Effector memory CD4-positive, alpha-beta T cell (primary cell): ENCODE measurements at places on chromosomes 2 and 18.

DNA sequence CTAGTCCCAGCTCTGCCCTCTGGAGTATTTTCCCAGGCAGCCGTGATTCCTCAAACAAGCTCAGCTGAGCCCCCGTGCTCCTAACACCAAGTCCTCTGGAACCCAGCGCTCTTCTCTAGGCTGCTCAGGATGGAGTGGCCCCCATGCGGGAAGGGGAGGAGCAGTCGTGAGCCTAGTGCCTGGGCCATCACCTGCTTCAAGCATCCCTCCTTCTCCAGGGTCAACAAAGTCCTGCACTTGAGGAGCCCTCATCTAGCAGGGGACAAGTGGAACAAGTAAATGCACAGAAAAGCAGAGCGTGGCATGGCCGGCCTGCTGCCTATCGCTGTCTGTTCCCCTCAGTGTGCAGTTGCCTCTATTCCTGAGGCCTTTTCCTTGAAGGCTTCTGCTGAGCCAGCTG is 168.6 kb downstream of the INHBB start:
- no peak for DNase-seq

- no peak for DNase-seq
These were observed 66.6 kb downstream of the BCL2 start for GRCh38 chr18:63253014-63253413.

DNA sequence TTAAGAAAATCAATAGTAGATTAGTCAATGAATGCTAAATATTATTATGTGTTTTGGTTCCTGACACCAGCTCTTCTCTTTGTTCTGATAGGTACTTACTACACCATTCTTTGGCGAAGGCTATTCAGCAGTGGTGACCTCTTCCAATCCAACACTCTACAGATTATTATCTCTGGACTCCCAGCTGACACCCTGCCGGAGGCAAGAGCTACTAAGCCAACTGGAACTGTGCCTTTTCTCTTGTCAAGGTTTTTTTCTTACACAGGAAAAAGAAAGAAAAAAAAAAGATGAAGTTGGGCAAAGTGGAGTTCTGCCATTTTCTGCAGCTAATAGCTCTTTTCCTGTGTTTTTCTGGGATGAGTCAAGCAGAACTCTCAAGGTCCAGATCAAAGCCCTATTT is 11.7 kb downstream of the CDH7 start:
- DNase-seq = no peak

- peak; percentile 22 for DNase-seq
These were observed 500 bp downstream of the LIMS1 start for GRCh38 chr2:108534584-108535356.

DNA sequence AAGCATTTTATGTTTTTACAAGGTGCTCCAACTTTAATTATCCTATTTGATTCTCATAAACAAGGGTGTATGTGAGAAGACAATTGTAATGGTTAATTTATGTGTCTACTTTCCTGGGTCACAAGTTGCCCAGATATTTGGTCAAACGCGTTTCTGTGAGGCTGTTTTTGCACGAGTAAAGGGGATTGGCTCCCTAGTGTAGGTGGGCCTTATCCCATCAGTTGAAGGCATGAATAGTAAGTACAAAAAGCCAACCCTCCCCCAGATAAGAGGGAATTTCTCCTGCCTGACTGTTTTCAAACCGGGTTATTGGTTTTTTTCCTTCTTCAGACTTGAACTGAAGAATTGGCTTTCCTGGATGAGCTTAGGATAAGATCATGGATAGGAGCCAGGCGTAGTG is 224.0 kb upstream of the NCKAP5 start:
- DNase-seq = no peak

DNA sequence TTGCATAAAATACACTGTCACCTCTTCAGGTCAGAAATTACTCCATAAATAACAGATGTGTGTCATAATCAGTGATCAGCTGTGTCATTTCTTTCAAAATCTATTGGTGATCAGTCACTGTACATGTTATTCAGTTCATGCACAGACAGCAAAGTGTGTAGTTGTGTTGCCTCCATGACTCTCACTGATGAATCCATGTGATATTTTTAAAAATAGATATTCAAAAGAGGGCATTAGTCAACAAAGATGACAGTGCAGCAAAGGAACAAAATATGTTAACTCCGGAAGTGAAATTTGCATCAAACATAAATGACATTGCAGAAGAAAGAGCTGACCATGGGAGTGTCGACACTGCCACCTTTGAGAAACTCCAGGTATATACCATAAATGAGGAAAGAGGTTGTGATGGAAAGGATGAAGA is 17.1 kb upstream of the MCM6 start:
- DNase-seq = no peak

- DNase-seq = no peak
These were observed 55.5 kb upstream of the SLC8A1 start for GRCh38 chr2:40507432-40507831.

- no peak for DNase-seq
These were observed 102.2 kb upstream of the MSH2 start for GRCh38 chr2:47300609-47301276.

DNA sequence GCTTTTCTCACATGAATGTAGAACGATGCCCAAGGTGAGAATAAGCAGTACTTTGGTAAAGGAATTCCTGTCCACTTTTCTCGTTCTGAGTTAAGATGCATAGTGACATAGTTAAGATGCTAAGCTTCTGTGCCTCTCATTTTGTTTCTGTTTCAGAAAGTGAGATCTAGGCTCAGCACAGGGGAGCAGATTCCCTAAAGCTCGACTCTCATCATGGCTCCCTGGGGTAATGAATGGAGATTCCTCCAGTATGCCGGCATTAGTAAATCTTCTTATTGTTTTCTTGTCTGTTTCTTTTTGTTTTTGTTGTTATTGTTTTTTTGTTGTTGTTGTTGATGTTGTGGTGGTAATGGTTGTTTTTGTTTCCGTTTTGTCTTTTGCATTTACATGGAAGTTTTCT is 225.4 kb downstream of the LRRTM4 start:
- no peak for DNase-seq

- no peak for DNase-seq
These were observed 115.5 kb upstream of the RAB27B start for GRCh38 chr18:54712758-54713157.

GRCh38 chr2:238602223-238602960 is 175.7 kb downstream of the ASB1 start:
- no peak for DNase-seq

DNA sequence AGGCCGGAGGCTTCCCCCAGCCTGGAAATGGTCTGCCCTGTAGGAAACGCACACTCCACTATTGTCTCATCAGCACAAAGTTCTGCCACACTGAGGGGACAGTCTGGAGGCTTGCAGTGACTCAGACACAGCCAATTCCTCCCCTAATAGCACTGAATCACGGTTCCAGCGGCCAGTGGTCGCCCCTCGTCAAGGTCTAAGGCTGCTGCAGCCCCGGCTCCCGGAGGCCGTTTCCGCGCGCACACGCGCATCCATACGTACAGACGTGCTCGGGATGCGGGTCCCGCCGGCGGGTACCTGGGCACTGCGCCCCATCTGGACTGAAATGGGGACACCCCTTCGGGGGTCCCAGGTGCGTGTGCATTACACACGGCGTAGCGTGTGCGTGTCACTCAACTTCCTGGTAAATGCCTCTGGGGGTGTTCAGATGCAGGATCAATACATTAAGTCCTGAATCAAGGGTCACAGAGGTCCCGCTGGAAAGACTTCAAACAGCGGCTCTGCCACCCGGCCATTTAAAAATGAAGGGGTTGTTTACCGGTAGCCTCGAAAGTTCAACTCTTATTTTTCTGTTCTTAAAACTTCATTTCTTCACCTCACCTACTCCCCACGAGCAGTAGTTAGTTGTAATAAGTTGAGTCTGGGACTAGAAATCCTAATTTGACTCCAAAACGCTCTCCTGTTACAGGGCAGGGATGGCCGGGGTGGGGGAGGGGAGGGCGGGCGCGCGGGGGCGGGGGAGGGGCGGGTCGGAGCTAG is 572 bp upstream of the ZNF516 start:
- DNase-seq = no peak

DNA sequence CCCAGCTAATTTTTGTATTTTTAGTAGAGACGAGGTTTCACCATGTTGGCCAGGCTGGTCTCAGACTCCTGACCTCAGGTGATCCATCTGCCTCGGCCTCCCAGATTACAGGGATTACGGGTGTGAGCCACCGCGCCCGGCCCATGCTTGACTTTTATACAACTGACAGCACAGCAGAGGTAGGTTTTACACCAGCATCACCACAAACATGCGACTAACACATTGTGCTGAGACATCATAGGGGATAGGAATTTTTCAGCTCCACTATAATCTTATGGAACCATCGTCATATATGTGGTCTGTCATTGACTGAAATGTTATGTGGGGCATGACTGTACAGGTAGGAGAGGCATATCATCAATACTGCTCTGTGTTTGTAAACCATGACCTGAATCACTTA is 122.1 kb downstream of the THADA start:
- DNase-seq = no peak

GRCh38 chr18:27750014-27750413 is 426.9 kb downstream of the CDH2 start:
- no peak for DNase-seq

- DNase-seq = peak; percentile 20
These were observed 774 bp upstream of the FZD7 start for GRCh38 chr2:202032846-202033316.

DNA sequence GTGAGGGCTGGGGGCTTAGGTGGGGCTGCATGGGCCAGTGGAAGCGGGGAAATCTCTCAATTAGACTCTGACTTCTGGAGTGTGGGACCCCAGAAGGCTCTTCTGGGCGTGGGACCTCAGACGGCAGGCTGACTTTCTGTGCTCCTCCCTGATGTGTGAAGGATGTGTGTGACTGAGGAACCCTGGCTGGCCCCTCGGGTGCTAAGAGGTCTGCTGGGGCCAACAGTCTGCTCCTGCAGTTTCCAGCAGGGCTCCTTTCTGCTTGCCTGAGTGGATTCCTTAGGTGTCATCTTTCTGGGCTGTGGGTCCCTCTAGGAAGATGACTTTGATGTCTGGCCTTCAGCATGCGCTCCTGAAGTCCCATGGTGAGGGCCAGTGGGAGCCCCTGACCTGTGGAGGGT is 167.5 kb downstream of the DYSF start:
- DNase-seq = no peak

GRCh38 chr2:98086491-98087446 is at the start of gene VWA3B:
Gene VWA3B, plus strand, starts transcription at chr2:98087167. Its CDS starts 5,926 bp downstream, at chr2:98093093.
- DNase-seq = no peak

DNA sequence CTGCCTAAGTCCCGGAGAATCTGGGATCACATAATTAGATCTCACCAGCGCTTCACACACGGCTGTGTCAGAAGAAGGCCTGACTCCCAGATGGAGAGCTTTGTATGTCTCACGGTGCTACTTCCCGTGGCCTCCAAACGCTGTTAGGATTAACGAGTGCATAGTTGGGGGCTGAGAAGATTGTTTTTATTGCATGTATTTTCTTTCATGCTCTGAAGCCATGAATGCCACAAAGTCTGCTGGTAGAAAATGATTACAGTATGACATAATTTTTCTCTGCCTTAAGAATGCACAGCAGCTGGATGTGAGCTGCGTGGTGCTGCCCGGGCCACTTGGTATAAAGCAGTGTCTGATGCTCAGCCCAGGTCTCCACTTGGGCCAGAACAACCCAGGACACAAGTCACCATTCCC is 166.5 kb downstream of the SEPTIN10 start:
- DNase-seq = no peak

- no peak for DNase-seq
These were observed 160.1 kb upstream of the MAPRE2 start for GRCh38 chr18:34880882-34881834.

GRCh38 chr2:55439101-55439397 is 19.4 kb upstream of the CCDC88A start:
- no peak for DNase-seq

GRCh38 chr18:79949697-79950487 is 1.6 kb downstream of the SLC66A2 start:
- no peak for DNase-seq

GRCh38 chr2:165839610-165840009 is 45.6 kb upstream of the GALNT3 start:
- DNase-seq = no peak

GRCh38 chr2:102736110-102736409 is 25.8 kb upstream of the TMEM182 start:
- DNase-seq = no peak

GRCh38 chr18:8615397-8616027 is 6.3 kb downstream of the RAB12 start:
- no peak for DNase-seq

DNA sequence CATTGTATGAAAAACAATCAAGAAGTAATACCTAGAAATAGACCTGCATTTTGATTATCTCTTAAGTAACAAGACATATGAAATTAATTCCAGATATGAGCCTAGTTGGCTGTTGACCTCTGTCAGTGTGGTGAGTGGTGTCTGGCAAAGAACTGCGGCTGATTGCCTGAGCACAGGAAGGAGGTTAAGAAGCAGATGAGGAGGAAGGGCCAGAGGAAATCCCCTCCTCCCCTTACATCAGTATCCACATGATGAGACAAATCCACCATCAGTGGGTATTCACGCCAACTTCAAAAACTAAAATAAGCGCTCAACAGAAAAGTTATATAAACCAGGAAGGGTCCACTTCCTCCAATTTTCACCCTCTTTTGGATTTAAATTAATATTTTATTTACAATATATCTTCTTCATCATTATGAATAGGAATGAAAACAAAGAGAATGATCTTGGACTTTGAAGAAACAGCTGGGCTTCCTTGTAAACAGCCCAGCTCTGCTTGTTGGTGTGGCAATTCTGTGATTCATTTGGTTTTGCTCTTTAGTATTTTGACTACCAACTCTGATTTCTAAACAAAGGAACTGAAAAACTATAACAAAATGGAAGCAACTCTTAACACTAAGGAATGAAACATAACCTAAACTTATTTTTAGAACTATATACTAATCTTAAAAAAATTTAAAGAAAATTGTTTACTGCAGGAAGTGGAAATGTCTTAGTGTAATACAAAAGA is 27.3 kb downstream of the RFTN2 start:
- no peak for DNase-seq

DNA sequence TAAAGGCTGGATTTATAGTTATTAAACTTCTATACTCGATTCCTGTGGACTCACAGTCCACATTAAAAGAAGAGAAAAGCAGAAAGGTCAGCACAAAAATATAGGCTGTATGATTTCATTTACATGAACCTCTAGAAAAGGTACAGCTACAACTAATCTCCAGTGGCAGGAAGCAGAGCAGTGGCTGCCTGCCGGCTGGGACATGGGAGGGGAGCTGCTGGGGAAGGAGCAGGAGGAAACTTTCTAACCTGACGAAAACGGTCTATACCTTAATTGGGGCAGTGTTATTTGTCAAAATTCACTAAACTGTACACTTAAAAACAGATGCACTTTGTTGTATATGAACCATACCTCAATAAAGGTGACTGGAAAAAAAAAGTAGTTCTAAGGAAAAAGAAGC is 26.7 kb downstream of the KCTD1 start:
- no peak for DNase-seq

GRCh38 chr2:72678024-72678423 is 147.8 kb downstream of the EXOC6B start:
- DNase-seq = no peak

DNA sequence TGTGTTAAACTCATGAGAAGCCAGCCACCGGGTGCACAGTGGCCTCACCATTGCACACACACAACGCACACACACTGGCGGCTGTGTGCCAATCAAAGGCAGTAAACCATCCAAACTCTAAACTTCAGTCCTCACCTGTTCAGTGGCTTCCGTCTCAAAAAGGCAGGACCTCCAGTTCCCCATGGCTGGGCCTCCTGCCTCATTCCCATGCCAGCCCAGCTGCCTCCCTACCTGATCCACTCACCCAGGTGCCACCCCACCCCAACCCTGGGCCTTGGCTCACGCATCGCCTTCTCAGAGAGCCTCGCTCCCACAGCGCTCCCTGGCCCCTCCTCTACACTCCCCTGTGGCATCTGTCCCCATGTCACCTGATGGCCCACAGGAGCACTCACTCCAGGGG is 190.9 kb downstream of the EIPR1 start:
- no peak for DNase-seq

- no peak for DNase-seq
These were observed 141.1 kb downstream of the EIPR1 start for GRCh38 chr2:3236300-3237045.
